ENCODE measurements at places on chromosomes 3 and 15.

- no peak for DNase-seq
Measured at GRCh38 chr15:96462768-96463750, 132.6 kb downstream of the NR2F2 start.

GRCh38 chr3:15041950-15042349 is 23.2 kb downstream of the MRPS25 start:
- DNase-seq: no peak

DNA sequence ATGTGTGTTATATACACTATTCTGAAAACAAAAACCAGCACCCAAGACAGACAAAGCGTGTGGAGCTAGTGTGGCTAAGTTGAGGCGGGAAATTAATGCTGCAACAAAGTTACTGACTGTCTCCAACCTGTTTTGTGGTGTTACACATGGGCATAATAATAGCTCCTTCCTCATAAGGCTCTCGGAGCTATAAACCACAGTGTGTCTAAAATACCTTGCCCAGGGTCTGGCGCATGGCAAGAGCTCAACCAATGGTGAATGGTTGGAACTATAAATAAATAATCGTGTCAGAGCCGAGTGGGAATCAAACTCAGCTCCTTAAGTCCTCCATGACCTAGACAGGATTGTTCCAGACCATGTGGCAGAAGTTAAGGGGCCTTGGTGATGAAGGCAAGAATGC is 35.9 kb upstream of the TFRC start:
- no peak for DNase-seq

GRCh38 chr3:112143251-112143650 is 10.2 kb upstream of the GCSAM start:
- DNase-seq: no peak

DNA sequence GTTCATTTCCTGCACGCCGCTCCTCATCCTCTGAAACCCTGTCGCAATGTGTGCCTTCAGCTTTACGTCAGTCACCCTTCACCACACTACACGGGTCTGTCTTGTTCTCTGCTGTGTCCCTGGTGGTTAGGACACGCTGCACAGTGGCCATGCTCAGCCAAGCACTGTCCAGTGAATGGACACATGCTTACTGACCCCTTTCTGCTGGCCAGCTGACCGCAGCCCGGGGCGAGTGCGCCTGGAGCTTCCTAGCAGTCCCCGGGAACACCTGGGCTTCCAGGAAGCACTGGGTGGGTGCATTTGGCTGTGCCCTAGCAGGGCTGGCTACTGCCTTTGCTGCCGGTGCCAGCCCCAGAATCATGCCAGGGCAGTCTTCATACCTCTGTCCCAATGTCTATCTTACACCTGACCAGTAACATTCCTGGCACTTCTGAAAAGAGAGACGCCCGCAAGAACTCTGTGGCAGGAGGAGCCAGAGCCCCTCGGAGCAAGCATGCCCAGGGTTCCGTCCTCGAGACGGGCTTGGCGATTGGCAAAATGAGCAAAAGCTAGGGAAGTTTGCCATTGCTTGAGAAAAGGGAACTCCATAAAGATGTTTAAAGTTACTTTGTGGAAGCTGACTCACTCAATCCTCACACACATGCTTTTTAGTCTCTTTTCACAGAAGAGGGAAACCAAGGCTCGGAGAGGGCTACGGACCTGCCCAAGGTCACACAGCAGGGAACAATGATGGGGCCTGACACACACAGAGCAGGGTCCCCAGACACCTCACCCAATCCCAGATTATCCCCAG is 15.7 kb upstream of the ZXDC start:
- DNase-seq: no peak

DNA sequence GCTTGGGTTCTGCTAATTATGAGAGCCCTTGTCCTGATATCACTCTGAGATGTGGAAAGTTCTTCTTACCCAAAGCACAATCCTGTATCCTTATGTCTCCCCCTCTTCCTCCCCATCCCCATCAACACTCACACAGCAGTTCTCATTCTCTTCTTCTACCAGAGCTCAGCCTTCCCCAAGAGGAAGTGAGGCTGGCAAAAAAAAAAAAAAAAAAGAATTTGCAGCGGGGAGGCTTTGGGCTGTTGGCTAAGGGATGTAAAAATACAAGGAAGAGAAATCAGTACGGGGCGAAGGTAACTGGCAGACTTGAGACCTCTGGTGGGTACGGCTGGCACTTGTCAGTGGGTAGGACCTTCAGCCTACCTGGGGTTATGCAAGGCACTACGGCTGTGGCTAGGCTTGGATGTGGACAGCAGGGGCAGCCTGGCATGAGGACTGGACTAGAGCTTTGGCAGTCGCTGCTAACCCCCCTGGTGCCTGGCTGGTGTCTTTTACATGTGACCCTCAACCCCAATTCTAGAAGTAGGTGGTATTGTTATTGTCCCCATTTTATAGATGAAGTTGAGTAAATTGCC is 5.4 kb downstream of the VIPR1 start:
- no peak for DNase-seq

GRCh38 chr3:195897081-195897852 is 11.1 kb downstream of the TNK2 start:
- no peak for DNase-seq

DNA sequence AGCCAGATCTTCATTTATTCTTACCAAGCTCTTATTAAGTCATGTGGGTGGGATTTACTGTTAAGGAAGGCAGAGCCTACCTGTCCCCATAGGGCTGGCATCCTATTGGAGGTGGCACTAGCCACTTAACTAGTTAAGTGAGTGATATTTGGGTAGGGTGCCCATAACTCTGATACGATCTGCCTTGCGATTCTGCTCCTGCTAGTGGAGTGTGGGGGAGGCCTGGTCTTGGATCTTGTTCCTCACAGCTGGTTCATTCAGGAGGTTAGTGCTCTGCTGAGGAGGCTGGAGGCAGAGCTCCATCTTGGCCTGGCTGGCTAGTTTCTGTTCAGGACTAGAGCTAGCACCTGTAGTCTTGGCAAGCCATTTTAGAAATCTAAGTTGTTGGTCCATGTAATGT is 9.3 kb downstream of the BAHD1 start:
- DNase-seq: no peak

GRCh38 chr3:101223016-101223415 is 97.4 kb downstream of the IMPG2 start:
- no peak for DNase-seq

GRCh38 chr3:41198526-41198925 is 779 bp upstream of the CTNNB1 start:
- DNase-seq: no peak

DNA sequence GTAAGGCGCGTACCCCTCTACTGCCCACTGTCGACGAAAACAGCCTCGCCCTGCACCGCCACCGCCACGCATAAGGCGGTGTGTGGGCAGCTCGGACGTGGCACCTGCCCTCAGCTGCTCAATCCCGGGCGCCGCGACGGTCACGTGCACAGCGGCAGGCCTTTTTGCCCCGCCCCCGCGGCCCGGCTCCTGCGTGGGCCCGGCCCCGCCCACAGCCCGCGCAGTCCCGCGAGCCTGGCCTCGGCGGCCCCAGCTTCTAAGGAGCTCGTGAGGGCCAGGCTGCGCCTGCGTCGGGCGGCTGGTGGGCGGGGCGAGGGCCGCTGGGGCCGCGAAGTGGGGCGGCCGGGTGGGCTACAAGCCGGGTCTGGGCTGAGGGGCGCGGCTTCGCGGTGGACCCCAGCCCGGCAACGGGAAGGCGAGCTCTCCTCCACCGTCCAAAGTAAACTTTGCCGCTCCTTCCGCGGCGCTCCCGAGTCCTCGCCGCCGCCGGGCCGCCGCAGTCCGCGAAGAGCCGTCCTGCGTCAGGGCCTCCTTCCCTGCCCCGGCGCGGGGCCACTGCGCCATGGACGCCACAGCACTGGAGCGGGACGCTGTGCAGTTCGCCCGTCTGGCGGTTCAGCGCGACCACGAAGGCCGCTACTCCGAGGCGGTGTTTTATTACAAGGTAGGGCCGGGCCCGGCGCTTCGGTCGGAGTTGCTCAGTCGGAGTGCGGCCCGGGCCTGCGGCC is at the start of gene CAPN7:
Gene CAPN7, plus strand, starts transcription at position 313 of the 728 bp plus-strand sequence. Its CDS starts 250 bp downstream, at position 563.
- DNase-seq: peak; percentile 57
